ENCODE measurements at places on chromosomes 5 and 9. TPM values are rescaled to one million over a fixed set of nuclear protein-coding genes. Genes with fewer than 3 reads are reported as not detected.

DNA sequence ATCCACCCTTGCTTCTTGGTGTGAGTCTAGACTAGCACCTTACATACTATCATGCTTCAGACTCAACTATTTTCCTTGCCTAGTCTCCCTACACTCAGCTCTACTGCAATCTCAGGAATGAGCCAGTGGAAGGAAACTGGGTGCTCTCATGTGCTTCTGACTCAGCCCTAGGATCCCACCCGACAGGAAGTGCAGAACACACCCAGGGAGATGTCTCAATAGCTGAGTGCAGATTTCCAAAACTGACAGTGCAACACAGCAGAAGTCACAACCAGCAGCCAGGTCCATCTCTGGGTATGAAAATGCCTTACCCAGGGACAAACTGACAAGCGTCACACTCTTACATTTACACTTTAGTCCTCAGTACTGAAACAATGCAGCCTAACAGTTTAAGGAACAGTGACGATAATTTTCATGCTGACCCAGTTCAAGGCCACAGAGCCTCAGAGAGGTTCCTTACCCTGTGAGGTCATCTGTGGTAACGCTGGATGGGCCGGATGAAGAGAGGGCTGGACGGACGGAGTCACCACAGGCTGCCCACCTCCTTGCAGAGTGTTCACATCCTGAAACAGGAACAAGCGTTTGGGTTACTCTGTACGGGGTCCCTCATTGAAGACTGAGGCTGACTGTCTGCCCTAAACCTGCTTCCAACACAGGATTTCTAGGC, 33.0 kb downstream of the FKBP15 start:
- peak; percentile 78 for DNase-seq

The CTSV gene
- total RNA-seq: 0.83 TPM

DNA sequence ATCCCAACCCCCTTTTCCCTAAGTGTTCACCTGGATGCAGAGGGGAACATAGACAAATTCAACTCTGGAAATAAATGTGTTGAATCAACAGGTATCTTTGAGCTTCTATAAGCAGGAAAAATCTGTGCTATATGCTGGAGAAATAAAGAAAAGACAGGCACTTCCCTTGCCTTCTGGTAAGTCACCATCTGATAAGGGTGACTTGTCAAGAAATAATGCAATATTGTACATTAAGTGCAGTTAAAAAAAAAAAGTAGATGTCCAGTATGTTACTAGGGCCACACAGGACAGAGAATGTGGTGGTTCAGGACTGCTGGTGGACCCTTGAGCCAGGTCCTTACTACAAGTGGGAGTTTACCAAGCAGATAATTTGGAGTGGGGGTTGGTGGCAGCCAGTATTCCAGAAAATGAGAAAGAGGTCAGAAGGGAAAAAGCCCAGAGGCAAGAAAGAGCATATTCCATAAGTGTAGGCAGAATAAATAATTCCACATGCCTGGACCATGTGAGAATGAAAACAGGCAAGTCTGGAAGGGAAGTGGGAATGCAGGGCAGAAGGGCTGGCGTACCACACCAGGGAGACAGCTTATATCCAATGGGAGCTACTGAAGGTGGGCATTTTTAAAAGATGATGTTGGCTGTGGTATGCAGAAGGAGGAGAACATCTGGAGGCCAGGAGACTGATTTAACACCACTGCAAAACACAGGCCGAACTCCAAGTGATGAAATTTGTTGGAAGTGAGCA, 209.9 kb downstream of the SEMA5A start:
- DNase-seq: no peak

GRCh38 chr9:135605238-135605781, 34.0 kb downstream of the GLT6D1 start:
- no peak for DNase-seq

The OTP gene
- not detected for total RNA-seq

The MARVELD2 gene
- not detected for total RNA-seq

- no peak for DNase-seq
Measured at GRCh38 chr5:142455856-142456255, 131.0 kb upstream of the SPRY4 start.

- DNase-seq: no peak
Measured at GRCh38 chr9:89955626-89956025, 350.8 kb downstream of the GADD45G start.

- DNase-seq: no peak
Measured at GRCh38 chr9:36999728-37000333, 34.2 kb downstream of the PAX5 start.

DNA sequence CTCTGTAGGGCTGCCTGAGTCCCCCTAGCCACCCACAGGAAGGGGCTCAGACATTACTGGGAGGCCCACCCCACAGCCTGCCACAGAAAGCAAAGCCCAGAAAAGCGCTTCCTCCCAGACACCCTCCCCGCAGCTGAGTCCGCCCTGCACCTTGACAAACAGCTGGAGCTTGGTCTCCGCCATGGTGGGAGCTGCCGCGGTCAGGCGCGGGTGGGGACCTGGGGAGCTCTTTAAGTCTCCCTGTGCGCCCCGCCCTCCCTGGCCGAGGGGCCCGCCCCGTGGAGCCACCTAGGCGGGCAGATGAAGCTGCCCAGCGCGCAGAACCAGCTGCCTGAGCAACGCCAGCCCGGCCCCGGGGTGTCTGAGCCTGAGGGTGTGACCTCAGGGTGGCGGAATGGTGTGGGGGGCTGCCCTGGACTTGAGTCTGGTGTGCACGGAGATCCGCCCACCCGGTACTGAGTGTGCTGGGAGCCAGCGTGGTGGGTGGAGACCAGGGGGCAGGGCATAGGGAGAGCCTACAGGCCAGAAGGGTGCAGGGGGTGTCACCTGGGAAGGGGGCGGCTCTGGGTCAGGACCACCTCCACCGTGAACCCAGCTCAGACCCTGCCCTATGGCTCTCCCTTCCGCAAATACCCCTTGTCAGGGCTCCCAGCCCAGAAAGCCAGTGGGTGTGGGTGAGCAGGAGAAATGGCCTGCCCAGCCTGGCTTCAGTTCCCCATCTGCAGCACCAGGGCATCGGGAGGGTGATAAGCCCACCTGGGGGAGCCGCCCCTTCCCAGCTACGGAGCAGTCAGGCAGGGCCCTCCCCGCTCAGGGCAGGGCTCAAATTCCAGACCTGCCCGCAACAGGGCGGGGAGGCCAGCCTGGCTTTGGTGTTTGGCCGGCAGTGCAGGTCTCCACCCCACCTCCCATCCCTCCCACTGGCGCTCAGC, at the start of gene CLIC3:
TSS of gene CLIC3 (minus strand) at position 208 of the 932 bp plus-strand sequence. CDS start at position 183, 25 bp downstream.
- DNase-seq: no peak

DNA sequence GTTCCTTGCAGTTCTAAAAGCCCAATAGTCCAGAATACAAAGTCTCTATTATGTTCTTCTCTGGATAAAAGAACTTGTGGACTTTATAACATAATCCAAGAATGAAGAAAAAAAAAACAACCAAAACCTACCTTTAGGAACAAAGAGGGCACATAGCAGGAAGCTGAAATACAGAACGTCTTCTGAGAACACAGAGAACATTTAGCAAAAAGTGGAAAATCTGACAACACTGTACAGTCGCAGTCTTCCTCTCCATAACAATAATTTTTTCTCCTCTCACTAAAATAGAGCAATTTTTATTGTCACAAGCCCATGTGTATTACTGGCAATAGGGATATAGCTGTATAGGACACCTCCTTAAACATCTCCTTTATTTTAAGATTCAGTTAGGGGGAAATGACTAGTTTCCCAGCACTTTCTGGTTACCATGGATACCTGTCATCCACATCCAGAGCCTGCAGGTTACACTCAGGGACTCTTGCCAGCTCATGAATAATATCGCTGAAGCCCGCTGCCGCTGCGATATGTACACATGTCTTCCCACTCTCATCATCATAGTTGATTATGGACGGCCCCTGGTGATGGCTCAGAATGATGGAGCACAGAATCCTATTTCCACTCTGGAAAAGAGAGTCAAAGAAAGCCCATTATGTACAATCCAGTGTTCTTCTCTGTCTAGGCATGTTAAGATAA, 106.5 kb downstream of the ANKRD55 start:
- no peak for DNase-seq

- DNase-seq: no peak
Measured at GRCh38 chr5:141640698-141641097, 3.9 kb downstream of the RELL2 start.

The LCN2 gene
- total RNA-seq: not detected

- no peak for DNase-seq
Measured at GRCh38 chr5:140551872-140552271, 4.4 kb downstream of the EIF4EBP3 start.

DNA sequence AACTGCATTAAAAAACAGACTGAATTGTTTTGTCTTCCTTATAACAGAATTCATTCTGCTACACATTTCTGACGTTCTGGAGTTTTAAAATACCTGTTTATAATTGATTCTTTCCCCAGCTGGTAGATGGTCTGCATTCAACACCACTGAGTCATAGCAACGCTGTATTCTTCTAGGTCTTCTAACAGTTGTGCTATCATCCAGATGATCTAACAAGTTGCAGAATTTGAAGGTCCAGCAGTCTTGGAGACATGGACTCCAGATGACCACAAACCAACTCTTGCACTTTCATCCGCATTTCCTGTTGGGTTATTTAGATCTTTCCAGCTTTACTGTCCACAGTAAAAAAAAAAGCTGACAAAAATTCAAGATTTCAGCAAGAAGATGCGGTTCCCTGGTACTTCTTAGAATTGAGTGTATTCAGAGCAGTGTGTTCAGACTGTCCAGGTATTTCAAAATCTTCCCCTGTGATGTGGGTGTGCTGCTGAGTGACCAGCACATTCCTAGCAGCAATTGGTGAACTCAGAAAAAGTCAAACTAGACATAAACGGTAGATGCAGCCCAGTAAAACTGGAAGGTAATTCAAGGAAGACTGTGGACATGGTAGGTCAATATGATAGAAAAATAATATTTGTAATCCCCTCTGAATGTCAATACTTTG, 50.2 kb downstream of the CSNK1A1 start:
- DNase-seq: peak; percentile 70

- DNase-seq: no peak
Measured at GRCh38 chr9:113345190-113345589, 4.2 kb upstream of the BSPRY start.

The FBXW5 gene
- total RNA-seq: 196 TPM

DNA sequence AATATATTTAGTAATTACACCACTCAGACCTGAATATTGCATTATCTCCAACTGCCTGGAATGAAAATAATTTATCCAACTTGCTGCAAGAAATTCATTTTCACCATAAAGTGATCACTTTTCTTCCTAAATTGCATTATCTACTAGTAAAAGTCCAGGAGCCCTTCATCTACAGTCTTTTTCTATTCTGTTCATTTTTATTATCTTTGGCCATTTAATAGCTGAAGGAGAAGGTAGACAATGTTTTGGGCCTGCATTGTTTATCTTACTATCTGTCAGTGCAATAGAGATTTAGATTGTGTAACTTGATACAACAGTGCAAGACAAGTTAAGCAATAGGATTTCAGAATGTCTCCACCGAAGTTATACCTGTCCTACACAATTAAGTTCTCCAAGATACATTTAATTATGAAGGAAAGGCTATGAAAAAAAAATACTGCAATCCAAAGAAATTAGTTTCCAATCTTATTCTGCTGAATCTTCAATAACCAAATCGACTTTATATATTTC, 1339.7 kb upstream of the CDH6 start:
- no peak for DNase-seq

The PCDHAC2 gene
- 0.10 TPM for total RNA-seq

GRCh38 chr5:56550227-56550626, 265.1 kb upstream of the MAP3K1 start:
- DNase-seq: no peak

DNA sequence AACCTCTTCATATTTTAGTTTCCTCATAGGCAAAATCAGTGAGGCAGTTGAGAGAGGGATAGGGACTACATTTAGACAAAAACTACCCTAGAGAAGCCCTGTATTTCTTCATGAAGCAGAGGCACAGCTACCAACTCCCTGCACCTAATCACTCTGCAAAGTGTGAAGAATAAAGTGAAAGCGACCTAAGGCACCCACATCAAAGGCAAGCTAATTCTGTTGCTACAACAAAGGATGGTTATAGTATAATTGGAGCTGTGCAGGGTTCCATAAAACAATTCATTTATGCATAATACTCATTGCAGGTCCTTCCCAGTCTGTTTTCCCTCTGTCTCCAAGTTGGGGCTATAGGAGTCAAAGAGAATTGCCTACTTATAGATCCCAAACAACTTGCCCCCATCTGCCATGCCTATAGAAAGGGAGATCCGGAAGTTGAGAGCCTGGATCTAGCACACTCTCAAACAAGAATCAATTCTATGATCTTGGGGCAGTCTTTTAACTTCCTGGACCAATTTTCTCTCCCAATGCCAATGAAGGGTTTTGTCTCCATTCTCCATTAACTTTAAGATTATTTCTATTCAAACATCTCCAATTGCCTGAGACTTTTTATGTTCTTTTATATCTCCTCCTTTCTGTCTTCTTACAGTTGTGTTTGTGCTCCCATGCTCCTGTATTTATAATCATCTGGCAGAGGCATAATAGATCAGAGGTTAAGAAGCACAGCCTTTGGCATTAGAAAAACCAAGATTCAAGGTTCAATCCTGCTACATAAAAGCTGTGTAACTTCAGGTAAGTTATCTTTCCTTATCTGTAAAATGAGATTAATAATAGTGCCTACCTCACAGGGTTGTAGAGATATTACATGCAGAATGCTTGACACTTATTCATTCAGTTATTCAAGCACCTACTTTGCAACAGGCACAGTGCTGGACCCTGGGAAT, 56.0 kb upstream of the PTGER4 start:
- DNase-seq: no peak

GRCh38 chr5:65623482-65623881, 651 bp downstream of the TRIM23 start:
- no peak for DNase-seq

The PCDHB16 gene
- total RNA-seq: 13.5 TPM

The TAF11L10 gene
- total RNA-seq: not detected

The C9orf50 gene
- total RNA-seq: not detected

DNA sequence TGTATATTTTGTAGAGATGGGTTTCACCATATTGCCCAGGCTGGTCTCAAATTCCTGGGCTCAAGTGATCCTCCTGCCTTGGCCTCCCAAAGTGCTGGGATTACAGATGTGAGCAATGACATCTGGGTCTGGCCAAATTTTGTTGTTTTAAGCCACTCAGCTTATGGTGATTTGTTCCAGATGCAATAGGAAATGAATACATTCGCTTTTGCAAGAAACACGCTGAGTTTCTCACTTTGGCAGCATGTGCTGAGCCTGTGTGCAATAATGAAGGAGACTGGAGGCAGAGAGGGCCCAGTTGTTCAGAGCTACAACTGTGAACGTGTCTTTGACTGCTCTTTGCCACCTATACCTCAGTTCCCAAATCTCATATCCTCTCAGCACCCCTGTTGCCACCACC, 56.4 kb downstream of the KIF4B start:
- DNase-seq: no peak

DNA sequence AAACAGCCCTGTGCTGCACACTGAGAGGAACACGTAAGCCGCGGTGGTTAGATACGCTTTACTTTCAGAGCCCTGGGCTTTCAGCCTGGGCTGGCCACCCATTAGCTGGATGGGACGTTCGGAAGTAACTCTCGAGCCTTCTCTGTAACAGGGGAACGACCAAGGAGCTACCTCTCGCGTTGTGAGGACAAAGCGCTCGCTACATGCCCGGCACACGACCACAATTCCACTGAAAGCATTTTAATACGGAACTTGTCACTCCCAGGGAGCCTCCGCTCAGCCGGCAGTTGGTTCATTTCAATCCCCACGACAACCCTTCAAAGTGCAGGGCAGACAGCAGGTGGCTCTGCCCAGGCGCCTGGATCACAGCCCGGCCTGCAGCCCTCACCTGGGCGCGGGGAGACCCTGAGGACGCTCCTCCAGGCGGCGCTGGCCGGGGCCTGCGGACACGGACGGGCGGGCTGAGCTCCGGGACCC, 368 bp downstream of the SURF1 start:
- no peak for DNase-seq

GRCh38 chr5:105789246-105789645, 1881.5 kb downstream of the EFNA5 start:
- no peak for DNase-seq

The CDH6 gene
- total RNA-seq: not detected

All from myocyte (in vitro differentiated cells).